RCC 7860 (cell line): ENCODE measurements at places on chromosomes 6 and 20.

- DNase-seq, result no peak
Observed at GRCh38 chr6:6592826-6593475, 4.4 kb downstream of the LY86 start.

- DNase-seq, result no peak
Observed at GRCh38 chr6:136015531-136015930, 164.0 kb downstream of the PDE7B start.

GRCh38 chr6:8075185-8075584 lies 11.0 kb upstream of the BLOC1S5 start:
- DNase-seq, result no peak

DNA sequence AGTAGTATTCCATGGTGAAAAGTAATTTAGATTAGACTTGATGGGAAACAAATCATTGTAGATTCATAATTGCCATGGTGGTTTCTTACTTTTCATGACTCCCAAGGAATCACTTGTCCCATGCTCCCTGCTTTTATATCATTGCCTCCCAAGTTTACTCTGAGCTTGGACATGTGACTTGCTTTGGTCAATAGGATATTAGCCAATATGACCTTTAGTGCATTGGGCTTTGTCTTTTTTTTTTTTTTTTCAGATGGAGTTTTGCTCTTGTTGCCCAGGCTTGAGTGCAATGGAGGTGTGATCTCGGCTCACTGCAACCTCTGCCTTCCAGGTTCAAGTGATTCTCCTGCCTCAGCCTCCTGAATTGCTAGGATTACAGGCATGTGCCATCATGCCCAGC lies 15.5 kb upstream of the SMAP1 start:
- no peak for DNase-seq

DNA sequence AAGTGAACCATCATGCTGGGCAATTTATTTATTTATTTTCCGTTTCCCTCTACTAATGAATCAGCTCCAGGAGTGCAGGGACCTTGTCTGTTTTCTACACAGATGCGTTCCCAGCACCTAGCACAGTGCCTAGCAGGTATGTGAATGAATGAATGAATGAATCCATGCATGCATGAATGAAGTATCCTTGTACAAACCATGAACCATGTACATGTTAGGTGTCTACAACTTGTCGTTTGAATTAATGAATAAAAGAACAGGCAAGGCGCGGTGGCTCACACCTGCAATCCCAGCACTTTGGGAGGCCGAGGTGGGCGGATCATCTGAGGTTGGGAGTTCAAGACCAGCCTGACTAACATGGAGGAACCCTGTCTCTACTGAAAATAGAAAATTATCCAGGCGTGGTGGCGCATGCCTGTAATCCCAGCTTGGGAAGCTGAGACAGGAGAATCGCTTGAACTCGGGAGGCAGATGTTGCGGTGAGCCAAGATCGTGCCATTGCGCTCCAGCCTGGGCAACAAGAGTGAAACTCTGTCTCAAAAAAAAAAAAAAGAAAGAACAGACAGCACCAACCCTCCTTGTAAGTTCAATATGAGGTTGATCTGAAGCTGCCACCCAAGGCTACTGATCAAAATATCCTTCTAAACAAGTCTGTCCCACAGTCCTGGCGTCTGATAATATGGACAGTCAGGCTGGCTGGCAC lies 27.3 kb upstream of the SLC9A8 start:
- no peak for DNase-seq

DNA sequence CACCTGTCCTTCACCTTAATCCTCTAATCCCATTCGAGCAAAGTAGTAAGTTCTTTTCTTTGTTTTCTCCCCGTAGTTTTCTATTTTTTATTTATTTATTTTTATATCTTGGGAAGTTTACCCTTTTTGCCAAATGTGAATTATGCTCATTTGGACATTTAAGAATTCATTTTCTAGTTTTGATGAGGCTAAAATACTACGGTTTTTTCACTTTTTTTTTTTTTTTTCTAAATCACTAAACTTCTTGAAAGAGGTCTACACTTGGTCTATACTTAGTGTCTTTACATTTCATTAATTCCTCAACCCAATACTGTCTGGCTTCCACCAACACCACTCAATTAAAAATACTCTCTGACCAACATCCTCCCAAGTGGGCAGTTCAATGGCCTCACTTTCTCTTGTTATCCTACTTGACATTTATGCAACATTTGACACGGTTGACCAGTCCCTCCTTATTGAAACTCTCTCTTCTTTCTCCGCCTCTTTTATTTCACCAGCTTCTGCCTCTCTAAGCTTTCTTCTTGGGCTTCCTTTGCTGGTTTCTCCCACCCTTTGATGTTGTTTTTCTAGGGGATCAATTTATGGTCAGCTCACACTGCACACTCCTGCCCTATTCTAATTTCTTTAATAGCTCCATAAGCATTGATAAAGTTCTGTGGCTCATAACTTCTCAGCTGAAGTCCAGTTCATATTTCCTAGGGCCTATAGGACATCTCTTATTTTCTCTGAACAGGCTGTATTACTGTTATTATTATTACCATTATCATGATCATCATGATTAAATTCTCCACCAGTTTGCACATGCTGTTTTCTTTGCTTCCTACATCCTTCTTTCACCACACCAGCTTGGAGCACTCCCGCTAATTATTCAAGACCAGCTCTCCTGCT lies 72.6 kb upstream of the CITED2 start:
- no peak for DNase-seq

- DNase-seq, result no peak
Observed at GRCh38 chr6:87282743-87283142, 39.6 kb upstream of the SMIM8 start.

- DNase-seq, result no peak
Observed at GRCh38 chr20:42083280-42083679, 465.1 kb upstream of the CHD6 start.

GRCh38 chr20:53708129-53708968 lies 114.7 kb upstream of the ZNF217 start:
- peak; percentile 91 for DNase-seq

- DNase-seq, result peak; percentile 44
Observed at GRCh38 chr6:36724514-36725390, 27.1 kb downstream of the RAB44 start.

GRCh38 chr20:21214431-21214830 lies 88.5 kb downstream of the KIZ start:
- no peak for DNase-seq

DNA sequence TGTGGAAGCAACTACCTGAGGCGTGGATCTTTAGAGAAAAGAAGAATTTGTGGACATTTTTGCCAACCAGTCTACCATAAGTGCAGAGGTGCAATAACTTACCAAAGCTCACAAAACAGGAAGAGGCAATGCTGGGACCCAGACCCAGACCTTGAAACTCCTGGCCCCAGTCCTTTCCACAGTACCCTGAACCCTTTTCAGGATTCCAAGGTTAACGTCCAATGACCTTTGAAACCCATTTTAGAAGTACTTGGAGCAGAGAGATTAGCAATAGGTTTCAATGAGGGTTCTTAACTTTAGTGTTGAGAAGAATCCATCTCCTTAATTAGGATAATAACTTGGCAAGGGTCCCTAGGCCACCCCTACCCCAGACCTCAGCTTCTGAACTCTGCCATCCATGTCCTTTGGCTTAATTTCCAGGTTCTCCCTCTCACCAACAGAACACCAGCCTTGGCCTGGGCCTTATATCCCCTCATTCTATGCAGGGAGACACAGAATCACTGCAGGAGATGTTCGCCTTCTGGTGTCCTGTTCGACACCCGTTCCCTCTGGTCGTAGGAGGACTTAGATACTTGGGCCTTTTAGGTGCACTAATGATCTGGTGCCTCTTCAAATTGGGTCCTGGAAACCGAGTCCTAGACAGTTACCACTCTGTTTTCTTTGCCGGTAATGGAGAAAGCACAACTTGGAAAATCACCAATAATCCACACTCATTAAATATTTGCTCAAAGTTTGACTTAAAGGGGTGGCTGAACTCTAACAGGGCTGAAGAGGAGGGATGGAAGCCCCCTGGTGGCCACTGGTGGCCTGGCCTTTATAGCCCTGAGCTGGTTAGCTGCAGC lies 40.6 kb downstream of the ISM1 start:
- no peak for DNase-seq

DNA sequence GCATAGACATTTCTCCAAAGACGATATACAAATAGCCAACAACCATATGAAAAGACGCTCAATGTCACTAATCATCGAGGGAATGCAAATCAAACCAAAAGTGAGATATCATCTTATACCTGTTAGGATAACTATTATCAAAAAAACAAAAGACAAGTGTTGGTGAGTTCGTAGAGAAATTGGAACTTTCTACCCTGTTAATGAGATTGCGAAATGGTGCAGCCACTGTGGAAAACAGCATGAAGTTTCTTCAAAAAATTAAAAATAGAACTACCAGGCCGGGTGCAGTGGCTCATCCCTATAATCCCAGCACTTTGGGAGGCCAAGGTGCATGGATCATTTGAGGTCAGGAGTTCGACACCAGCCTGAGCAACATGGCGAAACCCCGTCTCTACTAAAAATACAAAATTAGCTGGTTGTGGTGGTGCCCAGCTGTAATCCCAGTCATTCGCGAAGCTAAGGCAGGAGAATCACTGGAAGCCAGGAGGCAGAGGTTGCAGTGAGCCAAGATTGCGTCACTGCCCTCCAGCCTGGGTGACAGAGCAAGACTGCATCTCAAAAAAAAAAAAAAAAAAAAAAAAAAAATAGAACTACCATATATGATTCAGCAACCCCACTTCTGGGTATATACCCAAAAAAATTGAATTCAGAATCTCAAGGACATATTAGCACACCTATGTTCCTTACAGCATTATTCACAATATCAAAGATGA lies 170.0 kb upstream of the ZNF184 start:
- DNase-seq, result no peak

GRCh38 chr6:112193117-112193516 lies 61.2 kb downstream of the LAMA4 start:
- DNase-seq, result no peak

GRCh38 chr6:62775427-62776022 lies 435.7 kb upstream of the FKBP1C start:
- peak; percentile 7 for DNase-seq

DNA sequence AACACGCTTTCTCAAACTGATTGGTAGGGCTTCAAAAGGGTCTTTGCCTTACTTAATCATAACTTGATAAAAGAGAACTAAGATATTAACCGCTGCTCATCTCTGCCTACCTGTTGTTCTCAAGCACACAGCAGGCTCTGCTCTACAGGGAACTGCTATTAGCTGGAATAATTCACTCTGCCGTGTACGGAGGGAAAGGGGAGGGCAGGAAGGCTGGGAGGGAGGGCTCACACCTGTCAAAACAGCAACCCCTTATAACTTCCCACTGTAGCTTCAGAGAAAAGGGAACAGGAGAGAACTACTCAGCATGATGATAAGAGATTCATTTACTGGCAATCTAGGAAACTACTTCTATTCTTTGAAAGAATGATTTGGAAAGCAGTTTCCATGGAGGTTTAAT lies 75.1 kb downstream of the ZMYND8 start:
- DNase-seq, result no peak

- DNase-seq, result no peak
Observed at GRCh38 chr6:126941751-126942150, 176.7 kb upstream of the RSPO3 start.

DNA sequence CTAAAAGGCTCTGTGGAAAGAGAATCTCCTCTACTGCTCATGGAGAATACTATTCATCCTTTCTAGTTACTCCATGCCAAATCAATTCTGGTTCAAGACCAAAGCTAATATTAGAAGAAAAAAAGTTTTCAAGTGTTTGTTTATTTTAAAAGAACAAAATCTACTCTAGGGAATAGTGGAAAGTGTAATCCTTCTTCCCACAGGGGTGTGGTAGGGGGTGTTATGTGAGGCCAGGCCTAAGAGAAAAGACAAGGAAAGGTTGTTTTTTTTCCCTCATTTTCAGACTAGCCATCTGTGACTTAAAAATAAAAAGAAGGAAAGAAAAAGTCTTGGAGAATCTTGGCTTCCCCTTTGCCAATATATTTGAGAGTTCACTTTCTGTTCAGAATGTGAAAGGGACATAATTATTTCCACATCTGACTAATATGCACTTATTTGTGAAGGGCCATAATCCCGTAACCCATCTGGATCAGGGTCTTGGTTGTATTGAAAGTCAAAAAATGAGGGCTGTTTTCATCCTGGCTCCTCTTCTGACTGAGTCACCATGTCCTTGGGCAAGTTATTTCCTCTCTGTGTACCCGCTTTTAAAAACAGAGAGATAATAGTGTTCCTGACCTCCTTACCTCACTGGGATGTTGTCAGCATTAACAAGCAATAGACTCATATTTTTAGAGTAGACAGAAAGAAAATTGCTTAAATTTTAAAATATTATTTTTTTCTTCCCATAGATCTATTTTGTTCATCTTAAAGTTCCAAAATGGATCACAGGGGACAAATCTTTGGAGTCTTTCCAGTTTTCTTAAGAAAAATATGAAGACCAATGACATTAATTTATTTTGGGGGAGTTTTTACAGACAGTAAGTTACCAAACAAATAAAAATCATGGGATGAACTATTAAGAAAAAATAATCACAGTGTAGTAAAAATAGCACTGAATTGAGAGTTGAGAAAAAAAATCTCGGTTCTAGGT lies 233.7 kb downstream of the IBTK start:
- DNase-seq, result peak; percentile 6

DNA sequence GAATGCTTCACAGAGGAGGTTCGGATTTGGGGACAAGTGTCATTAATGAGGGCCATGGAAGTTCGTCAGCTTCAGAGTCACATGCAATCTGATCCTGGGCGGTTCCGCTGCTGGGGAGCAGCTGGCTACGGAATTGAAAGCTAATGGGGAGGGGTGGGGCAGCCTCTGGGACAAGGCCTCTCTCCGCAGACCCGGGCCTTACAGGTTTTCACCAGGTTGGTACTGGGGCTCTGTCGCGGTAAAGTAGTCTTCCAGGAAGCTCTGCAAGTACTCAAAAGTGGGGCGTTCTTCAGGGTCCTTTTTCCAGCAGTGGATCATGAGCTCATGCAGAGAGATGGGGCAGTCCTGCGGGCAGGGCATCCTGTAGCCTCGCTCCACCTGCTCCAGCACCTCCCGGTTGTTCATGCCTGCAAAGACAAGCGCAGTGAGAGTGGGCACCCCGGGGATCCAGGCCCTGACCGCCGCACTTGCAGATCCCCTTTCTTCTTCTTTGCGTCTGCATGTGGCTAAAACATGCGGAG lies 55.9 kb upstream of the TRAF3IP2 start:
- DNase-seq, result no peak

DNA sequence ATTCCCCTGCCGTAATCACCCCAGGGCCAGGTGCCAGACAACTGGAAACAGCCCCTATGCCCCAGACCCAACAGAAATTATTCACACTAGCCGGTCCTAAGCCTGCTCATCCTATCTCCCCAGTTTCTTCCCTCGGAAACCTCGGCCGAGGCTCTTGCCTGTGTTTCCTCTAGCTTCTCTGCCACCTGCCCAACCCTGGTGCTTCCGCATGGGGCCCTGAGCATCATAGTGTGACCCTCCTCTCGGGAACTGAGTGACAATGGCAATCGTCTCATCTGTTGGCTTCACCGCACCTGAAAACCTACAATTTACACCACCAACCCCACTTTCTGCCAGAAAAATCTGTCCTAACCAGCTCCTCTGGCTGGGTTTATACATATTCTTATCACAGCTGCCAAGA lies 257.3 kb downstream of the SOD2 start:
- no peak for DNase-seq

DNA sequence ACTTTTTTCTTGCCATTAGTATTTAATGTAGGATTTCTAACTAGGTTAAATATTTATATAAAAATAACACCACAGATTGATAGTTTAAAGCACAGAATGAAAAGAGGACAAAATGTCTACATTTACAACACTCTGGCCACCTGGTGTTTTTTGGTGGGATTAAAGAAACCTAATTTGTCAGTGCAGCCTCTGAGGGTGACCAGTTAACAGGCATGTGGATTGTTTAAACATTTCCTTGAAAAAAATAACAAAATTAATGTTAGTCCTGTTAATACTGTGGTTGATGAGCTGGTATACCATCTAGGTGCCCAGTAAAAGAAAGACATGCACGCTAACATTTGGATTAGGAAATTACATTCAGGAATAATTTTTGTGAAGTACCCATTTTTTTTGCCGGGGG lies 8.8 kb downstream of the SLC9A8 start:
- DNase-seq, result no peak
